Islet precursor cell (in vitro differentiated cells): ENCODE measurements at places on chromosomes 2 and 18.

- no peak for DNase-seq
Observed at GRCh38 chr2:71702971-71703898, 249.9 kb downstream of the DYSF start.

- DNase-seq: no peak
Observed at GRCh38 chr2:27495840-27496356, 741 bp upstream of the GCKR start.

DNA sequence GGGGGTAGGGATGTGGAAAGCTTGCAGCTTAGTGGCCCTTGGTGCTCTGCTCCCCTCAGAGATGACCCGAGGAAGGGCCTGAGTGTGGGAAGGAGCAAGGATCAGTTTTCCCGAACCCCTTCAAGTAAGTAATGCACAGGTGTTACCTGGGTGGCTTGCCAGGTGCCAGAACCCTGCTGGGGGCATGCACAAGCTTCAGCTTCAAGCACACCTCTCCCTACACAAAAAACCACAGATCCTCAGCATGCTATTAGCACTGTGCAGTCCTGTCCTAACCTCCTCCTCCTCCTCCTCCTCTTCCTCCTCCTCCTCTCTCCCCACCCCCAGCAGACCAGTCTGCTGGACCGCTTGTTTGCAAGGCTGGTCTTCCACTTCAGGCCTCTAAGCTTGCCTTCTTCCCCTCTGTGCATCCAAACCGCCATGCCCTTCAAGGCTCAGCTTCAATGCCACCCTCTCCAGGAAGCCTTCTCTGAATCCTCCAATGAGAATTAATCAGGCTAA is 114.8 kb downstream of the ACAA2 start:
- no peak for DNase-seq

- DNase-seq: no peak
Observed at GRCh38 chr2:105072039-105072438, 34.2 kb downstream of the MRPS9 start.
